LNCaP clone FGC (cell line): ENCODE measurements at places on chromosomes 2 and 18.

DNA sequence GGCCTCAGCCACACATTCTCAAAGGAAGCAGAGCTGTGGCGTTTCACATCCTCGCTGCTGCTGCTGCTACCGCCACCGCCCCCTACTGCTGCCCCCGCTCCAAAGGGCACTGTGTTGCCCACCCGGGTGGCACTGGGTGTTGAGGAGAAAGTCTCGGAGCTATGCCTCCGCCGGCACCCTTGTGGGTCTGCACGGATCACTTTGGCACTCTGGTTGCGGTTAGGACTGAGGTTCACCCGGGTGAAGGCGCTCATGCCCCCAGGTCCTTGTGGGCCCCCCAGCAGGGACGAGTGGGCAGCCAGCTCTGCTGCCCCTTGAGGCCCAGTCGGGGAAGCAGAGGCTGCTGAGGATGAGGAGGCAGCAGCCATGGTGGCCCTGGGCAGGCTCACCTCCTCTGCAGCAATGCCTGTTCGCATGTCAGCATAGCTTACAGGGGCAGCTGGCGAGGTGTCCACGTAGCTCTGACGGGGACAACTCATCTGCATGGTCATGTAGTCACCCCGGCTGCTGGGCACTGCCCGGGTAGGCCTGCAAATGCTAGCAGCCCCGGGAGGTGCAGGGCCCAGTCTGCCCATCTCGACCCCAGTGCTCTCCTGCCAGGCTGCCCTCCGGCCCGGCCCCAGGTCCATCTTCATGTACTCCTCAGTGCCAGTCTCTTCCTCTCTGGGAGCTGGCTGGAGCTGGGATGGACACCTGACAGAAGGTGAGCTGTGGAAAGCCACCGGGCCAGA, 4.2 kb downstream of the IRS1 start:
- DNase-seq: no peak

GRCh38 chr2:89833780-89834117, 1142.3 kb downstream of the RPIA start:
- no peak for DNase-seq

DNA sequence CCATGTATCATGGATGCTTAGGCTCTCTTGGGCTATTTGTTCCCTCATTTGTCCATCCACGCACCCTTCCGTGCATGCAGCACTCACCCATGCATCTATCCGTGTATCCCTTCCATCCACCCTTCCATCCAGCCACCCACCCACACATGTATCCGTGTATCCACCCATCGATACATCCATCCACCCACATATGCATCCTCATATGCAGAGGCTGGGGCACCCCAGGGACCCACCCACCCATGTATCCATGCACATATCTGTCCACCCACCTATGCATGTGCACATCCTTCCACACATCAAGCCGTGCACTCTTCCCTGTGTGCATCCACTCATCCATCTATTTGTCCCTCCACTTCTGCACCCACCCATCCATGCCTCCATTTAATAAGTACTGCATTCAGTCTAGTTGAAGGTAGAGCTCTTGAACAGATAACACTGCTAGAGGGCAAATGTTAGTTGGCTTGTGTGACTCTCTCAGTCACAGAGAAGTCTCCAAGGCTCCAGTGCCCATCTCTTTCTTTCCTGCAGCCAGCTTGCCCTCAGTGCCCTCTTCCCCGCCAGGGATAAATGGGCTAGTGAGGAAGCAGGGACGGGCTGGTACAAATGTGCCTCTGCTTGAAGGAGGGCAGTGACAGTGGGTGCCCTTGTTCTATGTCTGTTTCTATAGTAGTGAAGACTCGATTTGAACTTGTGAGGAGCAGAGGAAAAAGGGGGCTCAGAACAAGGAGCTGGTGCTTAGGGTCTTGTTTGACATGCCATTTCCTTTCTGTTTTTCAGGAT, 61.5 kb downstream of the EMILIN2 start:
- no peak for DNase-seq

GRCh38 chr2:69271831-69272257, 115.2 kb downstream of the GFPT1 start:
- no peak for DNase-seq

GRCh38 chr2:142217804-142218203, 87.0 kb upstream of the LRP1B start:
- no peak for DNase-seq

DNA sequence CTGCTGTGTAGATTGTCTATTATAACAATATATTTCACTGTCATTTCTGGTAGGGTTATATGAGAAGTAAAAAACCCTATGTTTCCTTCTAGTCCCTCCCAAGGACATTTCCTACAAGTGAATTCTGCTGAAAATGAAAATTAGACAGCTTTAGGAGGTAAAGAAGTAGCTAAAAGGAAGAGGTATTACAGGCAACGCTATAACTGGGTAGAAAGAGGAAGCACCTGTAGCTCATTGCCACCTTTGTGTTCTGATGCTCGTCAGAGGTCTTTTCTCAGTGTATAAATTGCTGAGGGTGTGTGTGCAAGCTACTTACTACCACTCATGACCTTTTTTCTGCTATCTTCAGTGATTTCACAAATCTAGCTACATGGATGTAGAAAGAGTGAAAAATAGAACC, 1.4 kb downstream of the DNAJC10 start:
- DNase-seq: no peak

- no peak for DNase-seq
Observed at GRCh38 chr2:48532824-48533223, 2.9 kb downstream of the STON1 start.

- no peak for DNase-seq
Observed at GRCh38 chr18:59909289-59910036, 9.7 kb downstream of the PMAIP1 start.

DNA sequence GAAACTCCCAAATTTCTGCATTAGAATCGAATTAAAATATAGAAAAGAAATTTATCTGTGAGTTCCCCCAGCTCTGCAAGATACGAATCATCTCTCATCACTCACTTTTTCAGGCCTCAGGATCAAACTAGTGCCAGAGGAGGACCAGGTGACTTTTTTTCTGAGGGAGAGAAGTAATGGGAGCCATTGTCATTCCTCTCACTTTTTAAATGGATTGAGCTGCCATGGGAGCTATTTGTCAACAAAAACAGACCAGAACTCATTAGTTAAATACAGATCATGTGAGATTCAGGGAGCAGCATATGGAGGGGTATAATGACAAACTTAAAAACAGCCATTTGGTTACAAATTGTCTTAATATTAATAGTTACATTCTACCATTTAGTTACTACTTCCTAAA, 594.4 kb downstream of the DPP10 start:
- DNase-seq: no peak
